ENCODE measurements at places on chromosomes 7 and 10. TPM values are rescaled to one million over a fixed set of nuclear protein-coding genes. Genes with fewer than 3 reads are reported as not detected.

Gene PHF14
- 24.6 TPM for total RNA-seq

Gene AGMO
- total RNA-seq, result 0.11 TPM

Gene FAM25A
- total RNA-seq, result not detected

Gene FAM180A
- not detected for total RNA-seq

- DNase-seq, result peak; percentile 58
Measured at GRCh38 chr7:82605247-82605864, 161.8 kb upstream of the CACNA2D1 start.

- peak; percentile 32 for DNase-seq
Measured at GRCh38 chr7:30652698-30653641, 29.3 kb downstream of the CRHR2 start.

DNA sequence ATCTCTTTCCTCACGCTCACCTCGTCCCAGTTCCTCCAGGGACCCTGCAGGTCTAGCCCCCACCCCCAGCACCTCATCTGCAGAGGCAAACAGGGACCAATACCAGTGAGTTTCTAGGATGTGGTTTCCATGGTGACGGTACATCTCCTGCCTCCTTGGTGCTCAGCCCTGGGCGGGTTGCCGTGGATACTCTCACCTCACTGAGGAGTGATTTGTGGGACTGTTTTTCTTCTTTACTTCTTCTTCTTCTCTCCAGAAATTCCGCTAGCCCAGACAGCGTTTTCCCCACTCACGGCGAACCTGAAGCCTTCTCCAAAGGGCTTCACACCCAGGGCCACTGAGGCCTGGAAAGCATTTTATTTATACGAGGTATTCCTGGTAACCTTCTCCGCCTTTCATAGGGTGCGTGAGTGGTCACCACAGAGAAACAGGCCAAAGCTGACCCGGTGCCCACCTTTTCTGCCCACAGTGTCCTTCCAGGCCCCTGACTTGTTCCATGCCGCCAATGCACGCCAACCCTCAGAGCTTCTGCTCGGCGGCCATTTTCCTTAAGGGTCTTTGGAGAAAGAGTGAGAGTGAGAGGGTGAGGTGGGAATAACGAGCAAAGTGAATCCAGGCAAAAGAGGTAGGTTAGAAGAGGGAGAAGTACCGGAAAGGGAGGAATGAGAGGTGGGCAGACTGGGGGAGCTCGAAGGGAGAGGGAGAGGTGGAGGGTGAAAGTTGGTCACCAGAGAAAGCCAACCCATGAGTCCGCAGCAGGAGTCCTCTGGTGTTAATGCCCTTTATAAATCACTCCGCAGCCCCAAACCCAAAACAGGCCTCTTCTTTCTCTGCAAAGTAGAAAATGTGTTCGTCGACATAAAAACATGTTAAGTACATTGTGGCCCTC, 15.5 kb downstream of the FAM241B start:
- no peak for DNase-seq

DNA sequence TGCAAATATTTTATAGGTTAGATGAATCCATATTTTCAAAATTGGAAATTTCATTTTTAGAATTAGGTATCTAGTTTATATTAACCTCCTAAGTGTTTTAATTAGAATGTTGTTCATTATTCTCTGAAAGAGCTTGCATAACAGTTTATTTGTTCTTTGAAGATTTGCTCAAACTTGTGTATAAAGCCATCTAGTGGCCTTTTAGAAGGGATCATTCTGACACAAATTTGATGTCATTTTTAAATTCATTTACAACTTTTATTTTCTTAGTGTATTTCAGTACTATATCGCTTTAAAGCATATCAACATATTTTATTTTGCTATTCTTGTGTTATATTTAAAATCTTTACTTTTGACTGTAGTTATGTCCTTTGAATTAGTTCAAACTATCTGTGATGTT, 527.0 kb upstream of the NRG3 start:
- no peak for DNase-seq

DNA sequence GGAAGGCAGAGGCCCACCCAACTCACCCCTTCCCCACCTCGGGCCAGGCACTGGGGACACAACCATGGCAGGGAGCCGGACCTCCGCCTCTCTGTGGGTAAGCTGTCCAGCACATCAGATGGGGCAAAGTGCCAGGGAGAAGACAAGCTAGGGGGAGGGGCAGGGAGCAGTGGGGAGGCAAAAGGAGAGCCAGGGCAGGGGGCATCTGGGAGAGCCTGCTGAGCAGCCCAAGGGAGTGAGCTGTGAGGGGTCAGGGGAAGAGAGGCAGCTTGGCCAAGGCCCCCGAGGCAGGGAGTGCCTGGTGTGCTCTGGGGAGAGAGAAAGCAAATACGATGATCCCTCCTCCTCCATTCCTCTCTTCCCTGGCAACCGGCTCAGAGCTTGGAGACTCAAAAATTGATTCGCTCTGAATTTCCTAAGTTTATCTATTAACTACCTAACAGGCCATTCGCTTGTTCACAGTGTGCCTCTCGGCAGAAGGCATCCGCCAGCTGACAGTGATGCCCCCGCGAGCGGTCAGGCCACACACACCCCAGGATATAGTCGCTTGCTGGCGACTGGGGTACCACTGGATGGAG, 4.5 kb downstream of the CAMK2B start:
- no peak for DNase-seq

DNA sequence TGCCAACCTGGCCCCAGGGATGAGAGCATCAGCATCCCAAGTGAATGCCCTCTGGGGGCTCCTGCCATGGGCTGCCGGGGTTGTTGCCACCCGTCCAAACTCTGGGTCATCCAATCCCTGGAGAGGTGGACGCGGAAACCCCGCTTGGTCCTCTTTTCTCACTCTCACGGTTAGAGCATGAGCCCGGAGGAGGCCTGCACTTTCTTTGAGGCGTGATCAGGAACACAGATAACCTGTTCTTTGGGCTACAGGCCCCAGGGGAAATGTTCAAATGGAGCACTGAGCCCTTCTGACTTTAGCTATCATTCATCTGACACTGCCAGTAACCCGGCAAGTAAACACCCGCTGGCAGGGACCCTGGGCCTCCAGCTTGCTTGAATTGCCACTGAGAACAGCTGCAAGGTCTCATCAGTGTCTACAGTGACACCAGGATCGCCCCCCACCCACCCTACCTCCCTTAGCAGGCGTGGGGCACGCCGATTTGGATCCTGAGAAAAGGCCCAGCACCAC, 29.4 kb upstream of the SLF2 start:
- DNase-seq, result no peak

Data from cardiac muscle cell (in vitro differentiated cells and primary cell).